ENCODE measurements at places on chromosomes 11 and 22. TPM values are rescaled to one million over a fixed set of nuclear protein-coding genes. Genes with fewer than 3 reads are reported as not detected.

The RTN4R gene
- polyA plus RNA-seq: 2.7 TPM

The RIMBP3B gene
- polyA plus RNA-seq: 0.24 TPM

The KRTAP5-8 gene
- polyA plus RNA-seq: not detected

The KDM4E gene
- not detected for polyA plus RNA-seq

The CD248 gene
- not detected for polyA plus RNA-seq

The SLC22A12 gene
- polyA plus RNA-seq: not detected

The PNPLA5 gene
- polyA plus RNA-seq: not detected

The PHF21A gene
- 21.0 TPM for polyA plus RNA-seq

The OR51B2 gene
- not detected for polyA plus RNA-seq

The BRMS1 gene
- 89.9 TPM for polyA plus RNA-seq

The MOGAT2 gene
- polyA plus RNA-seq: not detected

The STK33 gene
- 4.8 TPM for polyA plus RNA-seq

The LARGE2 gene
- 2.1 TPM for polyA plus RNA-seq

The DNAJB7 gene
- polyA plus RNA-seq: not detected

The PGA5 gene
- polyA plus RNA-seq: not detected

The CHRM1 gene
- polyA plus RNA-seq: not detected

The DEUP1 gene
- not detected for polyA plus RNA-seq

The ACR gene
- 0.11 TPM for polyA plus RNA-seq

The FIBIN gene
- polyA plus RNA-seq: not detected

The MB gene
- 6.9 TPM for polyA plus RNA-seq

The F2 gene
- 3.0 TPM for polyA plus RNA-seq

The ISX gene
- not detected for polyA plus RNA-seq

The UBQLN3 gene
- not detected for polyA plus RNA-seq

The OR51E2 gene
- not detected for polyA plus RNA-seq

The WBP2NL gene
- 0.08 TPM for polyA plus RNA-seq

The ANO5 gene
- polyA plus RNA-seq: 3.3 TPM

The MS4A12 gene
- polyA plus RNA-seq: not detected

The RASL10A gene
- polyA plus RNA-seq: 0.36 TPM

The PPP2R5B gene
- 5.7 TPM for polyA plus RNA-seq

The CARD18 gene
- not detected for polyA plus RNA-seq

The GPHA2 gene
- polyA plus RNA-seq: not detected

The CBX7 gene
- polyA plus RNA-seq: 2.0 TPM

Measured in A549 (cell line).